ENCODE measurements at places on chromosomes 1 and 21.
A peak's percentile ranks its signal among the peaks of the same experiment; 100 is the strongest.

DNA sequence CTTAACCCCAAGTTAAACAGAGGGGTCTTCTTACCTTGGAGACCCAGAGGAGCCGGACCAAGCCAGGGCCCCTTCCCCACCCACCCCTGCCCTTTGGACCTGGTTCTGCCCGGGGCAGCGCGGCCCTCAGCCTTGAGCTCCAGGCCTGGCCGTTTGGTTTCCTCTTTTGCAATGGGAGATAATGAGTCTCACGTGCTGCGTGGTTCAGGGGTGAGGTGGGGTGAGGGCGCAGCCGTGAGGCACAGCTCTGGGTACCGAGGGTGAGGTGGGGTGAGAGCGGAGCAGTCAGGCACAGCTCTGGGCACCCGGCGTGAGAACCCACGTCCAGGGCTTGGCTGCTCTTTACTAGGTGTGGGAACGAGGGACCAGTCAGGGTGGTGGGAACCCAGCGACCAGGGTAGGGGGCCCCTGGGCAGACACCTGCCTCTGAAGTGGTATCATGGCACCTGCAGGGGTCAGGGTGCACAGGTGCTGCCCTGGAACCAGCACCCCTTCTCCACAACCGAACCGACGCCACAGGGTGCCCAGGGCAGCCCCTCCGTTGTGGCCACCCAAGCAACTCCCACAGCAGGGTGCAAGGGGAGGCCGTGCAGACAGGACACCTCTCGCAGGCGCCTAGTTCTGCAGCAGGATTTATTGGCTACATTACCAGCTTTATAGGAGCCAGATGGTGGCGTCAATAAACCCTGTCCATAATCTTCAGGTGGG is 182.2 kb downstream of the PRDM16 start:
- H3K27me3 ChIP-seq = no peaks in the 10 kb centered on the region
- H3K27ac ChIP-seq = no peak overlapping the region
- no peak for DNase-seq
- H3K36me3 ChIP-seq = no peaks in the 10 kb centered on the region
- no peak overlapping the region for H3K4me3 ChIP-seq

- H3K4me3 ChIP-seq = no peak overlapping the region
- no peak for DNase-seq
- no peaks in the 10 kb centered on the region for H3K4me1 ChIP-seq
- no peaks in the 10 kb centered on the region for H3K36me3 ChIP-seq
- H3K27me3 ChIP-seq = no peaks in the 10 kb centered on the region
Observed at GRCh38 chr1:94143173-94143808, 22.3 kb upstream of the ABCA4 start.

- no peaks in the 10 kb centered on the region for H3K36me3 ChIP-seq
- DNase-seq = no peak
- no peak overlapping the region for H3K4me3 ChIP-seq
- H3K4me1 ChIP-seq = no peaks in the 10 kb centered on the region
- H3K27me3 ChIP-seq = no peaks in the 10 kb centered on the region
Observed at GRCh38 chr21:15682186-15682895, 47.4 kb upstream of the USP25 start.

DNA sequence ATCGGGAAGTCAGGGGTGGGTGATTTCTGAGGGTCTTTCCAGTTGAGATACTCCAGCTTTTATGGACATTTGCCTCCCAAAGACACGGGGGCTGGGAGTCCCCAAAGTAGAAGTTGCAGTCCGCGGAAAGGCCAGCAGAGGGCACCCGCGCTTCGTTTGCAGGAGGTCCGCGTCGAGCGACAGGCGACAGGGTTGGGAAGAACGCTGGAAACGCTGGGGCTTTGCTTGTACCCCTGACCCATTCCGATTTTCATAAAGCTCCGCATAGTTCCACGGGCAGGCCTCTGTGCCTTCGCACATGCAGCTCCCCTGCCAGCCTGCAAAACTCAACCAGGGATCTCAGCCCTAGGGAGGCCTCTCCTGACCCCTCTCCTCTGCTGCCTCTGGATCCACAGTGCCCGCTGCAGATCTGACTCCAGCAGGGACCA is 44.2 kb upstream of the LAPTM5 start:
- peak; percentile 85 for DNase-seq
- H3K36me3 ChIP-seq = no peaks in the 10 kb centered on the region
- H3K4me3 ChIP-seq = no peak overlapping the region

DNA sequence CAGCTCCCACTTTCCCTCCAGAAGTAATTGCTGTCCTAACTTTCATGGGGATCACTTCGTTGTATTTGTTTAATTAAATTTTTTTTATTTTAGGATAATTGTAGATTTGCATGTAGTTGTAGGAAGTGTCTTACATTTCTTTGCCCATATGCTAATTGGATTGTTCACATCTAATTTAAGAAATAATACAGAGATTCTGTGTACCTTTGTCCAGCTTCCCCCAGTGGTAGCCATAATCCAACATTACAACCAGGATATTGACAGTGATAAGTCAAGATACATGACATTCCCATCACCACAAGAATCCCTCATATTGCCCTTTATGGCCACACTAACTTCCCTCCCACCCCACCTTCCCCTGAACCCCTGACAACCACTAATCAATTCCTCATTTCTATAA is 136.6 kb downstream of the PRDM2 start:
- H3K27ac ChIP-seq = no peak overlapping the region
- DNase-seq = no peak
- H3K4me1 ChIP-seq = no peaks in the 10 kb centered on the region
- peaks cover 9% of the 10 kb centered on the region for H3K27me3 ChIP-seq
- H3K36me3 ChIP-seq = no peaks in the 10 kb centered on the region
- H3K4me3 ChIP-seq = no peak overlapping the region

DNA sequence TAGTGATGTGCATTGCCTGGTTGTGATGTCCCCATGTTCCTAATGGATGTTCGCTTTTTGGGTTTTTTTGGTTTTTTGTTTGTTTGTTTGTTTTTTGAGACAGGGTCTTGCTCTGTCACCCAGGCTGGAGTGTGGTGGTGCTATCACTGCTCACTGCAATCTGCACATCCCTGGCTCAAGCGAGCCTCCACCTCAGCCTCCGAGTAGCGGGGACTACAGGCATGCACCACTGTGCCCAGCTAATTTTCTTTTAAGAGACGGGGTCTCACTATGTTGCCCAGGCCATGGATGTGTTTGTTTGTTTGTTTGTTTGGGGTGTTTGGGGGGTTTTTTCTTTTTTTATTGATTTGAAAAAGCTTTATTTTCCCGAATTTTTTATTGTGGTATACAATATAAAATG is 2.1 kb downstream of the COL6A2 start:
- H3K27ac ChIP-seq = no peak overlapping the region
- H3K27me3 ChIP-seq = peaks cover 8% of the 10 kb centered on the region
- no peak overlapping the region for H3K4me3 ChIP-seq
- no peaks in the 10 kb centered on the region for H3K36me3 ChIP-seq
- no peak for DNase-seq
- H3K4me1 ChIP-seq = no peaks in the 10 kb centered on the region
